ENCODE measurements at places on chromosomes 6 and 20.
A peak's percentile ranks its signal among the peaks of the same experiment; 100 is the strongest.

GRCh38 chr20:11564491-11564890 is 353.2 kb upstream of the BTBD3 start:
- no peak for DNase-seq

DNA sequence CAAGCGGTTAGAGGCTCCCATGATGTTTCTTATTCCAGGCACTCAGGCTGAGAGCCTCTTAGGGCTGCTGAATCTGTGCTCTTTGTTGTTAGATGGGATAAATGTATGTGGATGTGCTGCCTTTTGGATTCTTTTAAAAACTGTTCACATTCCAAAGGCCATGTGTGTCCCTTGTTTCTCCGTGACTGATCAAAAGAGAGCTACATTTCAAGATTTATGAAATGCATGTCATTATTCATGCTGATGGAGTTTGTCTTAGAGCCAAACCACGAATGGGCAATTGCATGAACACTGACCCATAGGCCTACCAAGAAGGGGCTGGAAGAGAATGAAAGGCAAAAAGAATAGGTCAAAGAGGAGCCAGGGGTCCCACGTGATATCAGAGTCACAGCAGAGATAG is 104.9 kb upstream of the TSHZ2 start:
- no peak for DNase-seq

DNA sequence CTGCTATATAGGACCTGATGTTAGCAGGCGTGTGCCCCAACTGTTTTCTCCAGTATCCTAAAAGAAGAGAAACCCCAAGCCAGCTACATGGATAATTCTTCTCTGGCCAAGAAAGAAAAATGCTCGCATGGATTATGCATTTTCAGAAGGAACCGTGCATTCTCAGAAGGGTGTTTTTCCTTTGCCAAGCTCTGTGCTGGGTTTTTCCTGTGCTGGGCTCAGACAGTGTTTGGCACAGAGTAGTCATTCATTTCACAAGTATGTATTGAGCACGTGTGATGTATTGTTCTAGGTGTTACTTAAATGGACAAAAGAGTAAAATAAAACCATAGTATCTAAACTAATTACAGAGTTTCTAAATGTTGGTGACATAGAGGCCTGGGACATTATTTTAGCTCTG is 62.7 kb upstream of the ZNF133 start:
- DNase-seq: no peak

DNA sequence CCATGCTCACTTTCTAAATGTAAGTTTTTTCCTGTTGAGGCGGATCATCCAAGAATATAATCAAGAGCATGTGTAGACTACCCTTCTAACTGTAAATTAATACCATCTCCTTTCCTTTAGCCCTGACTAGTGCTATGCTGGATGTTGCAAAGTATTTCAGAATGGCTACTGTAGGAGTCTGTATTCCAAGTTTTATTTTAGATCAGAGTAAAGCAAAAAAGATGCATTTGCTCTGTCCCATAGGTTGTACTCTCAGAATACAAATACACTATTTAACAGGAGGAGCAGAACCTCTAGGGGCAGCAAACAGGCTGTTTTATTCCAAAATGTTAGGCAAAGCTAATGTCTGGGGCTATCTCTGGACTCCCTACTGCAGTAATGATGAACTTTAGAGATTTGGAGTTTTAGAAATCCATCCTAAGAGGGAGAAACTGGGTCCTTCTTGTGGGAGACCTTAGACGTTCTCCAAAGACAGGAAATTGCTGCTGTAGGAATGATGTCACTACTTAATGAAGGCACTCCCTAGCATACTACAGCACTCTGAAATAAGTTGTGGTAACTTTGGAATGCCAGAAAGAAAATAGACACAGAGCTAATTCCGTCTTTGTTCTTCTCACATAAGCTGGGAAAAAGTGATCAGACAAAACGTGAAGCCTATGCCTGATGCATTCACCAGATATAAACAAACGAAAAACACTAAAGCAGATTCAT is 392.4 kb upstream of the HS3ST5 start:
- no peak for DNase-seq

DNA sequence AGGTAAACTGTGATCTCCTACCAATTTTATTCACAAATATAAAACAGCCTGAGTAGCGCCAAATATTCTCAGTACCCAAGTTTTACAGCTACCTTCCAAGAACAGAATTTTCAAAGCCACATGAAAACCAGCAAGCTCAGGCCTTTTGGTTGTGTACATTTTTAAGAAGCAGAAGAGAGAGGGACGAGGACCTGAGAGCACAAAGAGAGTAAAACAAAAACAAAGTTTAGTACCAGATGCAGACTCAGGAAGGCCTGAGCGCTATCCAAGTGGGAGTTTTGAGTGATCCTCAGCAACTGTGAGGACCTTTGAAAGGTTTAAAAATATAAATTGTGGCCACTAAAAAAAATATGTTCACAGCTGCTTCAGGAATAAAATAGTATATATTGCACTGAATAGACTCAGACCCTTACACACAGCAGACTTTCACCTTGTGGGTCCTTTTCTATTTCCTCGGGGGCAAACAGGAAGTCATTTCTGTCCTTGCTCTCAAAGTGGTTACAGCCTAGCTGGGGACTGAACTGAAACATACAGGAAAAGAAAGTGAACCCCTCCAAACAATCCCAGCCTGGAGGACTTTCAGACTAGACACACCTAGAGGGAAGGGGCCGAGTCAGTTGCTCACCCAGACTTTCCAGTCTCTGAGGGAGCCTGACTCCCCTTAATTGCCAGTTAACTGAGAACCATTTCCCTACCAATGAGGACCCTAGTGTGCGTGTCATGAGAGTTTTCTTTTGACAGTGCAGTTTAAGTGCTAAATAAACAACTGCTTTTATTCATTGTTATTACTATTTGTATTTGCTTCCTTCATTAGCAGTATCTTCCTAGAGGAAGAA is 48.5 kb upstream of the NT5E start:
- no peak for DNase-seq

- no peak for DNase-seq
Observed at GRCh38 chr6:110340392-110340965, 17.7 kb downstream of the METTL24 start.

DNA sequence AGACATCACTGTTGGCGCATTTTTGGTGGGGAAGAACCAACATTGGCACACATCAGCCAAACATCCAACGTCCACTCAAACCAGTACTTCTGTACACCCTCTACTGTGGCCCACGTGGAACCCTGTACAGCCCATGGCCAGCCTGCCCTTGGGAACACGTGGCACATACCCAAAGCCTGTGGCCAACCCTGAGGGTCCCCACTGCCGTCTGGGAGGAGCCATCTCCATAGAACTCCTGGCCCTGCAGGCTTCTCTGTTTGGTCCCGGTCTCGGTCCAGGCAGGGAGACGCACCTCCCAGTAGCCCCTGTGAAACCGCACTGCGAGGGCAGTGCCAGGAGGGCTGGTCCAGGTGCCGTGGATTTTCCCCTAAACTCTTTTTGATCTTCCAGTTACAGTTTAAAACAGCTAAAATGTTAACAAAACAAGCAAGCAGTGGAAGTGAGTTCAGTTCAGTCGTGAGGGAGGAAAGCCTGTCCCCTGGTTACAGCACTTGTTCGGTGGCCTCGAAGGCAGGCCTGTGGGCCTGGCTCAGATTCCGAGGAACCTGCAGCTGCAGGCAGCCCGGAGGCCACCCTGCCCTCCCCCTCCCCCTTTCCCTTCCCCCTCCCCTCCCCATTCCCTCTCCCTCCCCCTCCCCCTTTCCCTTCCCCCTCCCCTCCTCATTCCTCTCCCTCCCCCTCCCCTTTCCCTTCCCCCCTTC is 233.7 kb downstream of the DLL1 start:
- DNase-seq: no peak

GRCh38 chr6:44462335-44462734 is 74.8 kb downstream of the CDC5L start:
- DNase-seq: no peak

DNA sequence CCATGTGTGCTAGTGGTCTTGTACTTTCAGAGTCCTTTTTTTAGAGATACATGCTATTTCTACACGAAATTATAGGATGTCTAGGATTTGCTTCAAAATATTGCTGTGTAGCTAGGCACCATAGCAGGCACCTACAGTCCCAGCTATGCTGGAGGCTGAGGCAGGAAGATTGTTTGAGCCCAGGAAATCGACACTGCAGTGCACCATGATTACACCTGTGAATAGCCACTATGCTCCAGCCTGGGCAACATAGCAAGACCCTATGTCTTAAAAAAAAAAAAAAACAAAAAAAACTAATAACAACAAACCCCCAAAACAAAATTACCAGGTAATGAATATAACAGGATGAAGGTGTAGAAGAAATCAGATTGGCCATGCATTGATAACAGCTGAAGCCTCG is 121.7 kb downstream of the NFATC2 start:
- no peak for DNase-seq

DNA sequence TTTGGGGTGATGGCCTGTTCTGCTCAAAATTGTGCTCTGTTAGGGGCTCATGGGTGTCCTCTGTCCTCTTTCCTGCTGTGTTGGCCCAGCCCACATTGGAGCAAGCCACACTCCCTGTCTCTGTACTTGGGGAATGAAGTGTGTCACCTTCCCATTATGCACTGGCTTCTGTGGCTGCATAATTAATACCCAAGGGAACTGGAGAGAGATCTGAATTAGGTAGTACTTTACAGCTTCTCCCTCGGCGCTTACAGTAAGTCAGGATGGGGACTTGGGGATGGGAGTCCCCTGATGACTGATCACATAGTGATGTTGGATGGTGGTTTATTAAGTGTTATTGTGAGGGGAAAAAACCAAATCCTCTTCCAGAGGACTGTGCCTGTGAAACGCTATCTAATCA is 116.6 kb downstream of the FOXO3 start:
- DNase-seq: no peak

GRCh38 chr6:43170417-43170930 is 595 bp upstream of the SRF start:
- no peak for DNase-seq

DNA sequence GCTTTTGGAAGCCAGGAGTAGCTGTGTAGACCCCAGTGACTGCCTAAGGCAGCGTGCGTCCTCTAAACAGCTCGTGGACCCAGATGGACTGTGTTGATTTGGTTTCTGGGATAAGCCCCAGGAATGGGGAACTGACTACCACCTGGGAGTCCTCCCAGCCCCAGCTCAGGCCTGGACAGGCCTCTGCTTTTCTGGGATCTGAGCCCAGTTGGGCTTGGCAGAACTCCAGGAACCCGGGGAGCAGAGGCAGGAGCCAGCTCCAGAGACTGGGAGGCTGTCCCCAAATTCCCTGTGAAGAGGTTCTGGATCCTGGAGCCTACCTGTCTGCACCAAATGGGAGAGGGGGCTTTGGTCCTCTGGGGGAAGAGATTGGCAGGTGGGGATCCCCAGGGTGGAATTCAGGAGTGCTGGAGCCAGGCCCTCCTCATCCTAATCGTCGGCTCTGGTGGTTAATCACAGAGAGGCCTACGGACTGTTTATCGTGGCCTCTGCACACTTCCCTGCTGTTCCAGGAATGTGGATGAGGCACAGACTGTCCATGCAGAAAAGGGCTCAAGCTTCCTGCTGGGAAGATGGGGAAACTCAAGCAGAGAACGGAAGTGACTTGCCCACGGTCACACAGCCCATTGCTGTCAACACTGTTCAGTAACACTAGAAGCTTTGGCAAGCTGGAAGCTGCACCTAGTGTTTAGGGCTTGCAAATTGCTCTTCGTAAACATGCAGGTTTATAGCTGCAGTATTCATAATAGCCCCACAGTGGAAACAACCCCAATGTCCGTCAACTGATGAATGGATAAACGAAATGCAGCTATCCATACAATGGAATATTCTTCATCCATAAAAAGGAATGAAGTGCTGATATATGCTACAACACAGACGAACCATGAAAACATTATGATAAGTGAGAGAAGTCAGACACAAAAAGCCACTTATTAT is 100.6 kb downstream of the KCNB1 start:
- DNase-seq: peak; percentile 52

GRCh38 chr6:33952016-33952415 is 148.2 kb upstream of the MLN start:
- DNase-seq: no peak

- DNase-seq: no peak
Observed at GRCh38 chr6:168371185-168371584, 51.6 kb upstream of the DACT2 start.

DNA sequence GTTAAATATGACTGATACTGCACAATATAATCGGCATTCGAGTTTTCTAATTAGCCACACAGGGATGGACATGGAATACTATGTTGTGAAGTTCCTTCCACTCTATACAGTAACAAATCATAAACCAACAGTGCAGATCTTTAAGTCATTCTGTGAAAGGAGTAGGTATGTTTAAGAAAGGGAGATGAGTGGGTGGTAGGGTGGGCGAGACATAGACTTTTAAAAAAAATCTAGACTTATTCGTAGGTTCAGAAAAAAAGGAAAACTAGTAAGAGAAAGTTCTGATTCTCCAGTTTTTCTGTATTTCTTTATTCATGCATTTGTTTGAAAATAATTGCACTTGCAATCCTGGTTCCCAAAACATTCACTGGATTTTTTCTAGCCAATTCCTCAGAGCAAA is 61.8 kb downstream of the SYNDIG1 start:
- no peak for DNase-seq

DNA sequence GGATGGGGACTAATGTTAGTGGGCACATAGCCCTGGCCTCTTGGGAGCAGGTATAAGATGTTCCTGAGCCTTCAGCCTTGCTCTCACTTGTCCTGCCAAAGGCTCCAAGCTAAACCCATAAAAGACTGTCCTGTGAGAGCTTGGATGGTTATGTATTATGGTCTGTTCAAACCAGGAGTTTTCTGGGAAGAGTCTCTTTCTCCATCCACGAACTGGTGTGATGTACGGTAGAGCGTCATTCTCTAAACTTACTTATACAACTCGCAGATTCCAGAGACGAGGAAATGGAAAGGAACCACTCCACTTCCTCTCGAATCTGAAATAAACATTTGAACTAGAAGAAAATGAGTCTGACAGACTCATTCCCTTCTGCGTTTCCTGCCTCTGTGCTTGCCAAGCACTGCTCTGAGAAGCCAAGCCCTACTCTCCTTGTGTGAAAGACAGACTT is 5.3 kb downstream of the SOBP start:
- DNase-seq: no peak

DNA sequence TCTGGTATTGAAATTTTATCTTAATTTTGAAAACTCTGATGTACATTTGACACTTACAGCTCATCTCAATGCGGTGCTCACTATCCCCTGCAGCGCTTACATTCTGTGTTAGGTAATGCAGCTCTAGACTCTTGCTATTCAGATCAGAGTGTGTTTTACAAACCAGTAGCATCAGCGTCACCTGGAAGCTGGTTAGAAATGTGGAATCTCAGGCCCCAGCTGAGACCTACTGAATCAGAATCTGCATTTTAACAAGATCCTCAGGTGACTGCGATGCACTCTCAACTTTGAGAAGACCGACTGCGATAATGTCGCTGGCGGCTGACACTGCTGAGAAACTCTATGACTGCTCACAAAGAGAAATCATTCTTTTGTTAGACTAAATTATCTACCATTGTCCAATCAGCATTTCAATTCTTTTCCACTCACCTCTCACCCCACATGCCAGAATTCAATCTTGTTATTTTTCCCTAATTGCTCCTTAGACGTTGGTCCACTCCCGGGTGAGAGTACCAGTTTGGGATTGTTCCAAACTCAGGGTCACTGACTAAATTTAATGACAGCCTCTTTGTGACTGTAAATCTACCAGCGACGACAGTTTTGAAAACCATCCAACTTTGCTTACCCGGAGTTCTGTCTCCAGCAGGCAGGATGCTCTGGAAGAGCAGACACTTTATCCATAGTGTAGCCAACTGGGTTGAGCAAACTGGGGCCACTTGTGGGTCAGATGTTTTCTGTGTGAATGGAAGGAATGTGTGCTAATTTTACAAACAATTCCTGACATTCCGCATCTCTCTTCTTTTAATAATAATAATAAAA is 140.1 kb upstream of the BTBD3 start:
- DNase-seq: no peak

- no peak for DNase-seq
Observed at GRCh38 chr6:1580109-1580508, 29.6 kb upstream of the FOXC1 start.
